Panc1 (cell line): ENCODE measurements at places on chromosomes 16 and 17.
A peak's percentile ranks its signal among the peaks of the same experiment; 100 is the strongest.

DNA sequence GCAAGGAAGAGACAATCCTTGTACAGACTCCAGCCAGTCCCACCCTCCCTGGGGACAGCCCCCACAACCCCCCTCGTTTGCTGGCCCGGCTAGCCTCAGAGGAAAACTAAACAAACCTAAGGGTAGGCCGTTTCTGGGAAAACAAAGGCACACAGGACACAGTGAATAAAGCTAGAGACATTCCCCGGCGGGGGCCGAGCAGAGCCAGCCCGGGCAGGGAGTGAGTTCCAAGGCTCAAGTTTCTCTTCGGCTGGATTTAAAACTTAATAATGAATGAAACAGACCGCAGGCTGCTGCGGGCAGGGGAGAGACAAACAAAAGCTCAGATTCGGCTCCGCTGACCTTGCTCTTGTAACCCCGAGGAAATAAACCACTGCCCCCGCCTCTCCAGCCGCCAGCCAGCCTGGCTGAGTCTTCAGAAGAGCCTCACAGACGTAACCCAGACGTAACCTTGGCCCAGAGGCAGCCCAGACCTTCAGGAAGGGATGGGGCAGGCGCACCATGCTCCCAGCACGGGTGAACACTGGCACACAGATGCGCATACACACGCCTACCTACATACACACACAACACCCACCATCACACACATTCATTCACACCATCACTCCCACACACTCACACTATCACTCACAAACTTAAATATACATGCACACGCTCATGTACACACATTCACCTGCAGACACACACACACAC, 216.0 kb downstream of the ZNF423 start:
- no peak overlapping the region for H3K27ac ChIP-seq
- H3K4me1 ChIP-seq: no peaks in the 10 kb centered on the region
- no peak for DNase-seq
- no peaks in the 10 kb centered on the region for H3K36me3 ChIP-seq
- no peaks in the 10 kb centered on the region; the same call in 1 of the 2 replicates for H3K27me3 ChIP-seq
- H3K4me3 ChIP-seq: no peak overlapping the region

- H3K27me3 ChIP-seq: no peaks in the 10 kb centered on the region; the same call in none of the 2 replicates
- H3K4me3 ChIP-seq: no peak overlapping the region
- H3K27ac ChIP-seq: no peak overlapping the region
- H3K36me3 ChIP-seq: no peaks in the 10 kb centered on the region
- DNase-seq: no peak
- H3K4me1 ChIP-seq: peaks cover 5% of the 10 kb centered on the region; the same call in 1 of the 2 replicates
Observed at GRCh38 chr17:46974086-46974485, 5.0 kb downstream of the RPRML start.

DNA sequence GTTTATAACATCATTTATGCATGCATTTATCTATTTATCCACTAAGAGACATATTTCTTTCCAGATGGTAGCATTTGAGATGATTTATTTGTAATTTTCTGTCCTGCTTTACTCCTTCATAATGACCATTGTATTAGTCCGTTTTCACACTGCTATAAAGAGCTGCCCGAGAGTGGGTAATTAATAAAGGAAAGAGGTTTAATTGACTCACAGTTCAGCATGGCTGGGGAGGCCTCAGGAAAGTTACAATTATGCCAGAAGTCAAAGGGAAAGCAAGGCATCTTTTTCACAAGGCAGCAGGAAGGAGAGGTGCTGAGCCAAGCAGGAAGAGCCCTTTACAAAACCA, 28.6 kb downstream of the TRIM25 start:
- H3K36me3 ChIP-seq: no peaks in the 10 kb centered on the region
- no peak overlapping the region for H3K4me3 ChIP-seq
- H3K27me3 ChIP-seq: no peaks in the 10 kb centered on the region
- no peak for DNase-seq

- DNase-seq: no peak
- no peak overlapping the region for H3K27ac ChIP-seq
- H3K36me3 ChIP-seq: no peaks in the 10 kb centered on the region
Observed at GRCh38 chr16:83968306-83968851, 335 bp downstream of the NECAB2 start.

DNA sequence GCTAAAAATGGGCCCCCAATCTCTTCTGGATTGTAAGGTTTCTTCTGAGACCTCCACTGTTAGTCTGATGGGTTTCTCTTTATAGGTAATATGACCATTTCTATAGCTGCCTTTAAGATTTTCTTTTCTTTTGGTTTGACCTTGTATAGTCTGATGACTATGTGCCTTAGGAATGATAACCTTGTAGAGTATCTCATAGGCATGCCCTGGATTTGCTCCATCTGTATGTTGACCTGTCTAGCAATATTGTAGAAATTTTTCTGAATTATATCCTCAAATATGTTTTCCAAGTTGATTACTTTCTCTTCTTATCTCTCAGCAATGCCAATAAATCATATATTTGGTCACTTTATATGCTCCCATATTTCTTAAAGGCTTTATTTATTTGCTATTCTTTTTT, 1403.8 kb upstream of the GOT2 start:
- H3K36me3 ChIP-seq: no peaks in the 10 kb centered on the region
- H3K4me3 ChIP-seq: no peak overlapping the region
- no peaks in the 10 kb centered on the region for H3K27me3 ChIP-seq
- no peak for DNase-seq
- no peak overlapping the region for H3K27ac ChIP-seq

DNA sequence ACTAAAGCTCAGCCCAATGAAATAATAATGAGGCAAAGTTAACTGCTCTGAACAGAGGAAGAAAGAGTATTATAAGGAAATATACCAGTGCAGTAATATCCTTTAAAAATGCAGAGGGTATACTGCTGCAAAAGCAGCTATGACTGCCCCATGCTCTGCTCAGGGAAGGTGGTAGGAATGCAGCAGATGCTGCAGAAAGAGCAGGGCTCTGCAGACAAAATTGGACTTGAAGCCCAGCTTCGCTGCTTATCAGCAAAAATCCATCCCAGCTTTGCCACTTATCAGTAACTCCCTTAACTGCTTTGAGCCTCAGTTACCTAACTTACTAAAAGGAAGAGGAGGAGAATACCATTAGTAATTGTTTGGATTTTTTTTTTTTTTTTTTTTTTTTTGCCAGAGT, 533.8 kb upstream of the CDH5 start:
- no peak overlapping the region for H3K27ac ChIP-seq
- H3K4me3 ChIP-seq: no peak overlapping the region
- no peaks in the 10 kb centered on the region for H3K27me3 ChIP-seq
- no peaks in the 10 kb centered on the region for H3K36me3 ChIP-seq
- H3K4me1 ChIP-seq: no peaks in the 10 kb centered on the region

DNA sequence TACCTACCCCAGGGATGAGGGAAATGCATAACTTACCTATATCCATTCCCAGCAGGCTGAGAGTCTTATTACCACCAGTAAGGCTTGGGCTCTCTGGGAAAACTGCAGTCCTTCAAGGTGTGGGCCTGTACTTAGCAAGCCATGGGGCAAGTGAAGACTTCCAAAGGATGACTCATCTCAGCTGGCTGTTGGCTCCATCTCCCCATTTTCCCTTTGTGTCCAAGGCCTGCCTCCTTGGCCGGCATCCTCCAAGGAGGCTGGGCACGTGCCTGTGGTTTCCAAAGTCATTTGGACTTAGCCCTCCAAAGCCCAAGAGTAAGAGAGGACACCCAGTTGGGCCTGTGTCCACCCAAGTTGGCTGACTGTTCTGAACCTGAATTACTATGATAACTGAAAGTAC, 89.8 kb downstream of the TMEM100 start:
- H3K4me1 ChIP-seq: no peaks in the 10 kb centered on the region; the same call in 1 of the 2 replicates
- peaks cover 2% of the 10 kb centered on the region; the same call in 1 of the 2 replicates for H3K27me3 ChIP-seq
- H3K27ac ChIP-seq: no peak overlapping the region
- H3K36me3 ChIP-seq: no peaks in the 10 kb centered on the region
- DNase-seq: no peak

DNA sequence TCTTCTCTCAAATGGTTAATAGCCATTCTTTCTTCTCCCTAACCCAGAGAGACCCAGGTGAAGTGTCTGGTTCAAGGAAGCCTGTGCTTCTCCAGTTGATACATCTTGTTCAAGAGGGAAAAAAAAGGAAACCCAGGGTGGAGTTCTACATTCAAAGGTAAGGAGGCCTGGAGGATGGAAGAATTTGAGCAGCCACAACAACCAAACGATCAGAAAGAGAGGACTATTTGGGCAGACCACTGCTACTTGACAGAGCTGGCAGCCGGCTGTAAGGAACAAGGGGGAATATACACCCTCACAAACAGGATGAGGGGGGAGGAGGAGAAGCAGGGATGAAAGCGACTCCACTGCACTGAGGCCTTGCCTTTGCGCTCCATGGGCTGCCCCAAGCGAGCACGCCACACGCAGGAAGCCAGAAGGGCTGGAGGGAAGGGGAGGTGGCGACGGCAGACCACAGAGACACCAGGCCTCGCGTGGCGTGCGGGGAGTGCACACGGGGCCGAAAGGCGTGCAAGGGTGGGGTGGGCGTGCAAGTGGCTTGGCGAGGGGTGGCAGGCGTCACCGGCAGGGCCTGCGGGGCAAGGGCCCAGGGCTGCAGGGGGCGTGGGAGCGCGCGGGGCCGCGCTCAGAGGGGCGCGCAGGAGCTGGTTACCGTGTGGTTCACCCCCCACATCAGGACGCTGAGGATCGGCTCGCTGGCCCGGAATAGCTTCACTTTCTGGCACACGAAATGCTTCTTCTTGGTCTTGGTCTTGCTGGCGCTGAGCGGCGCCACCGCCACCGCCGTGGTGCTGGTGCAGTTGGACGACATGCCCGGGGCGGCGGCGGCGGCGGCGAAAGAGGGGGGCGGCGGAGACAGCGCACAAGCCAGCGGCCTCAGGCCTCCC, 499 bp downstream of the PIP4K2B start:
- H3K4me3 ChIP-seq: peak overlapping the region; percentile 70
- peaks cover 9% of the 10 kb centered on the region for H3K36me3 ChIP-seq
- H3K27me3 ChIP-seq: no peaks in the 10 kb centered on the region
- peaks cover 17% of the 10 kb centered on the region for H3K4me1 ChIP-seq
- peak overlapping the region; percentile 86 for H3K27ac ChIP-seq

- no peak for DNase-seq
- no peaks in the 10 kb centered on the region for H3K4me1 ChIP-seq
- no peak overlapping the region for H3K4me3 ChIP-seq
- H3K36me3 ChIP-seq: no peaks in the 10 kb centered on the region
Observed at GRCh38 chr17:7285679-7286078, 4.2 kb downstream of the SLC2A4 start.

GRCh38 chr16:71880176-71880575, 3.8 kb downstream of the ZNF821 start:
- DNase-seq: no peak
- no peaks in the 10 kb centered on the region for H3K27me3 ChIP-seq
- no peak overlapping the region for H3K4me3 ChIP-seq
- no peaks in the 10 kb centered on the region for H3K36me3 ChIP-seq
- H3K4me1 ChIP-seq: peaks cover 6% of the 10 kb centered on the region

GRCh38 chr16:2090777-2091546, 43.2 kb downstream of the TSC2 start:
- H3K4me3 ChIP-seq: no peak overlapping the region
- H3K27me3 ChIP-seq: no peaks in the 10 kb centered on the region
- no peak overlapping the region for H3K27ac ChIP-seq
- no peaks in the 10 kb centered on the region; the same call in 1 of the 2 replicates for H3K36me3 ChIP-seq

DNA sequence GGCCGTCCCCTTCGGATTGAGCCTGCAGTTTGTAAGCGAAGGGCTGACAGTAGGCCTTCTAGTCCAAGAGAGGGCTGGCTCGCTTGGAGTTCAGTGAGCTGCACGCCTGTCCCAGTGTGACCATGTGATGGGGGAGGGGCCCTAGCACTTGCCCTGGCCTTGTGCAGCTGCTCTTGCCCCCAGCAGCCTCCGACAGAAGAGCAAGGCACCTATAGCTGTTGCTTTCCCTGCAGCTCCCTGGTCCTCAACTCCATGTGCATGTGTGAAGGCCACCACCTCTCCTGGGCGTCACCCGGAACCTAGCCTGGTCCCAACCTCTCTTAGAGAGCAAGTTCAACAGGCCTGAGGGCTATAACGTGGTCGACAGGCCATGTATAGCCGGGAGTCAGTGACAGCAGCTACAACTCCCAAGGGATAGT, 5.6 kb downstream of the SPHK1 start:
- no peak for DNase-seq
- peaks cover 5% of the 10 kb centered on the region; the same call in 1 of the 2 replicates for H3K36me3 ChIP-seq
- no peak overlapping the region for H3K27ac ChIP-seq

GRCh38 chr16:69721441-69721957, 4.9 kb downstream of the NQO1 start:
- peaks cover 2% of the 10 kb centered on the region for H3K36me3 ChIP-seq
- H3K27me3 ChIP-seq: no peaks in the 10 kb centered on the region
- H3K4me3 ChIP-seq: no peak overlapping the region
- H3K4me1 ChIP-seq: peaks cover 14% of the 10 kb centered on the region; the same call in 1 of the 2 replicates

DNA sequence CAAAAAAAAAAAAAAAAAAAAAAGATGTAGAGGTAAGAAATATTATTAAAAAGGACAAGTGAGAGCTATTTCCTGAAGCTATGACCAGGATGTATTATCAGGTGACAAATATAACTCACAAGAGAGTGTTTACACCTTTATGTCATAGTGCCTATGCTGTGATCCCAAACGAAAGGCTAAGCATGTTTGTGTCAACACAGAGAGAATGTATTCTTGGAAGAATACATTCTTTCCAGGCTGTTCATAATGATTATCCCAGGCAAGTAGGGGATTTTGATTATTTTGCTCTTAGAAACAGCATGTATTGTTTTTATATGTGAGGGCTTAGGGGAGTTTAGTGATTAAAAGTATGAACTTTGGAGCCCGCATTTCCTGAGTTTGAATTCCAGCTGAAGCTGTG, 175.0 kb downstream of the SPECC1 start:
- H3K4me1 ChIP-seq: peaks cover 8% of the 10 kb centered on the region
- H3K27me3 ChIP-seq: no peaks in the 10 kb centered on the region
- H3K36me3 ChIP-seq: no peaks in the 10 kb centered on the region
- no peak overlapping the region for H3K4me3 ChIP-seq

- H3K4me3 ChIP-seq: no peak overlapping the region
- no peaks in the 10 kb centered on the region for H3K4me1 ChIP-seq
- no peaks in the 10 kb centered on the region for H3K27me3 ChIP-seq
- H3K36me3 ChIP-seq: no peaks in the 10 kb centered on the region
- DNase-seq: no peak
Observed at GRCh38 chr16:48340054-48340453, 45.2 kb downstream of the SIAH1 start.
